ENCODE measurements at places on chromosomes 2 and 18. TPM values are rescaled to one million over a fixed set of nuclear protein-coding genes. Genes with fewer than 3 reads are reported as not detected.

INPP4A gene
- 40.7 TPM for total RNA-seq

NRP2 gene
- total RNA-seq, result 2.6 TPM

PROM2 gene
- total RNA-seq, result not detected

PJVK gene
- total RNA-seq, result 2.3 TPM

UXS1 gene
- total RNA-seq, result 41.5 TPM

NMUR1 gene
- not detected for total RNA-seq

CSRNP3 gene
- total RNA-seq, result not detected

SLC9A4 gene
- total RNA-seq, result not detected

OSBPL1A gene
- 2.4 TPM for total RNA-seq

MC2R gene
- total RNA-seq, result not detected

DNA sequence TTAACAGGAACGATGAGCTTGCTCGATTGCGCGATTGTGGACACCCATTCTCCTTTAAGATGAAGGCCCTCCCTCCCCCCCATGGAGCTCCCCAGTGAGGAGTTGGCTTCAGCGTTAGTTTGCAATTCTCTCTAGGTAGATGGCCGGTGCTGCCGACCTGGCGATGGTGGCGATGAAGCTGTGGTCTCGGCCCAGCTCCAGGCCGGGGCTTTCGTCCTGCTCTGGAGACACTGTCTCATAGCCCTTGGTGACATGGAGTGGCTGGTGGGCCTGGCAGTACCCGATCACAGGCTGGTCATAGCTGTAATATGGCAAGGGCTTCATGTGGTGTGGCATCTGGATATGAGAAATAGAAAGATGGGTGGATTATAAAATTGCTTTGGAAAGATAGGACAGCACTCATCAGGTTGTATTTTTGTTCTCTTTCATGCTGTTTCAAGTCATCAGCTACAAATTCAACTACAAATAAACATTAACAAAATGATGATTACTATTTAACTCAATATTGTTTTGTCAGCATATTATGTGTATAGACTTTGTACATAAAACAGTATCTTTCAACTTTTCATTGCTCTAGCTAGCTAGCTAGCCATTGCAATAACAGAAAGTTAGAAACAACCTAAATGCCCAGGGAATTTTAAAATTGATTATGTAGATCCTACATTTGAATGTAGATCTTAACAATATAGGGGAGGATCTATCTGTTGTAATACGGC lies 773.4 kb downstream of the LRRTM4 start:
- DNase-seq, result no peak

DNA sequence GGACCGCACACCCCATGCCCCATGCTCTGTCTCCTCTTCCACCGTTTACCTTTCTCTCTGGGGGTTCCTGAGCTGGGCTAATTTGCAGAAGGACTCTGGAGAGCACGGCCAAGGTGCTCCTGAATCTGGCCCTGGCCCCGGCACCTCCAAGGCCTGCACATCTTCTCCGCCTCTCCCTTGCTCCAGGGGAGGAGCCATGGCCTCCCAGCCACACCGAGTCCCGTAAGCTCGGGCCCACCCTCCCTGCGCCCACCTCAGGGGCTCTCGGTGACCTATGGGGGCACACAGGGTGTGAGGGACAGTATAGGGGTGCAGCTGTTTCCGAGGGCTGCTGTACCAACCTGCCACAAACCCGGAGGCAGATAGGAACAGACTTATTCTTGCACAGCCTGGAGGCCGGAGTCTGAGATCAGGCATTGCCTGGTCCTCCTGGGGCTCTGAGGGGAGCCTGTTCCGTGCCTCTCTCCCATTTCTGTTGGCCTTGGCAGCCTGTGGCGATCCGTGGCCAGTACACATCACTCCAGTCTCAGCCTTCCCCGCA lies 127.3 kb upstream of the GPC1 start:
- DNase-seq, result no peak

DNA sequence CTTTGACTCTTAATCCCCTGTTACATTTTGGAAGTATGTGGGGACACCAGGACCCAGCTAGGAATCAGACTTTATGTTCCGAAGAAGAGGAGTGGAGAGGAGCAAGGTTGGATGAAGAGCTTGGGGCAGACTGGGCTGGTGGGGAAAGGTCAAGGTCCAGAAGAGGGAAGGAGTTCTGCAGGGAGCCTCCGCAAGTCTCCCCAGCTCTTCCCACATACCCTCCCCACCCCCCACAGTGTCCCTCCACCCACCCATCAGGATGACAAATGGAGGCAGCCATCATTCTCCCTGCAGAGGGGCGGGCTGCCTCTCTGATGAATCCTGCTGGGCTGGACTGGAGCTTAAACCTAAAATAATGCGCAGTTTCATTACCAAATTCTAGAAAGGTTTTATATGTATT lies 77.2 kb downstream of the ACKR3 start:
- DNase-seq, result no peak

- no peak for DNase-seq
Measured at GRCh38 chr2:129712676-129712985, 266.8 kb upstream of the RAB6C start.

DNA sequence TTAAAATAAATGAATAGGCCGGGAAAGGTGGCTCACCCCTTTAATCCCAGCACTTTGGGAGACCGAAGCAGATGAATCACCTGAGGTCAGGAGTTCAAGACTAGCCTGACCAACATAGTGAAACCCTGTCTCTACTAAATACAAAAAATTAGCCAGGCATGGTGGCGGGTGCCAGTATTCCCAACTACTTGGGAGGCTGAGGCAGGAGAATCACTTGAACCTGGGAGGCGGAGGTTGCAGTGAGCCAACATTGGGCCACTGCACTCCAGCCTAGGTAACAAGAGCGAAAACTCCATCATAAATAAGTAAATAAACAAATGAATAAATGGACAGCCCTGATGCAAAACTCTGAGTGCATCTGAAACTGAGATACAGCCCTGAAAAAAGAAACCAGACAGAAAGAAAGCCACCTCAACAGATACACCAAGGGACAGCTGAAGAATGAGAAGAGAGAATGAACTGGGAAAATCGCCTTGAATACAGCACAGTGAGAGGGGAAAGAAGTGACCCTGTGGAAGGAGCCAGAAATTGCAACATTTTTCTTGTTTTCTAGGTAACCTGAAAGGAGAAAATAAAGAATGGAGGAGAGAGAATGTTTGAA lies 64.4 kb downstream of the TRABD2A start:
- DNase-seq, result no peak

DNA sequence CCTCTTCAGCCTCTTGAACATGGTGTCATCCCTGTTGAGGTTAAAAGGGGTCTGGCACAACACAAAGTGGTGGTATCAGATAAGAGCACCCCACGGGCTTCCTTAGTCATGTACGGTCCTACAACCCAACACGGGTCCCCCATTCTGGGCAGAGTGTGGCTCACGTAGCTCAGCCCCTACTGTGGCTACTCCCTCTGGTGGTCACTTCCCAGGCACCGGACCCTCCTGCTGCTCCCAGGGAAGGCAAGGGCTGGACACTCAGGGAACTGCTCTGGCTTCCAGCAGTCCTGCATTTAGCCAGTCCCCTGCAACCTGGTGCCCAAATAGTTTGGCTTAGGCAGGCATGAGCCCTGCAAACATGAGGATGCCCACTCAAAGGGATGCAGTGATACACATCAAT lies 58.6 kb downstream of the GALNT14 start:
- DNase-seq, result no peak

- DNase-seq, result no peak
Measured at GRCh38 chr2:127740665-127741288, 39.5 kb downstream of the SFT2D3 start.

DNA sequence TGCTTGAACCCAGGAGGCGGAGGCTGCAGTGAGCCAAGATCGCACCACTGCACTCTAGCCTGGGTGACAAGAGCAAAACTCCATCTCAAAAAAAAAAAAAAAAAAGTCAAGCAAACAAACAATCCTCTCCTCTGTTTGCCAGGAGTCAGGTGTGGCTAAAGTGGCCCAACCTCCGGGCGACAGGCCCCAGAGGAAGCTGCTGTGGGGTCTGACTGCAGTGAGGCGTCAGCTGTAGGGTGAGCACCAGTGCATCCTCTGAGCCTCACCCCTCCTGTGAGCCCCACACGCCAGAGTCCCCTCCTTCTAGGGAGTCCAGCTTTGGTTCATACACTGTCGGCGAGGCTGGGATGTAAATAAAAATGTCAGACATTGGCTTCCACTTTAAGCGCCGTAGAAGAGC lies 76.5 kb upstream of the HS6ST1 start:
- no peak for DNase-seq

GRCh38 chr2:86335865-86336674 lies 1.4 kb downstream of the REEP1 start:
- DNase-seq, result no peak

DNA sequence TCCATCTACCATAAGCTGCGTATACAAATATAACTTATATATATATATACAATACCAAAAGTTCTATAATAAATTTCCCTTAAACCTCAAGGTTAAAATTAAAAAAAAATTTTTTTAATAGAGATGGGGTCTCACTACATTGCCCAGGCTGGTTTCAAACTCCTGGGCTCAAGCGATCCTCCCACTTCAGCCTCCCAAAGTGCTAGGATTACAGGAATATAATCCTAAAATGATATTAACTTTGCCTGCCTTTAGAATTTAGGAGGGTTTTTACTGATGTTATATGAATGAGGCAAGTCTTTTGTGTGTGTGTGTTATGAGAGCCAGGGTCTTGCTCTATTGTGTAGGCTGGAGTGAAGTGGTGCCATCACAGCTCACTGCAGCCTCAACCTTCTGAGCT lies 49.2 kb downstream of the HNRNPLL start:
- DNase-seq, result no peak

All from activated CD4-positive, alpha-beta memory T cell treated with anti-CD3 and anti-CD28 coated beads for 36 hours (primary cell).